ENCODE measurements at places on chromosomes 11 and 22.

- no peak for ATAC-seq
Observed at GRCh38 chr11:69568809-69569097, 72.2 kb upstream of the CCND1 start.

GRCh38 chr11:37199082-37199481 lies 601.0 kb upstream of the RAG2 start:
- ATAC-seq, result no peak

DNA sequence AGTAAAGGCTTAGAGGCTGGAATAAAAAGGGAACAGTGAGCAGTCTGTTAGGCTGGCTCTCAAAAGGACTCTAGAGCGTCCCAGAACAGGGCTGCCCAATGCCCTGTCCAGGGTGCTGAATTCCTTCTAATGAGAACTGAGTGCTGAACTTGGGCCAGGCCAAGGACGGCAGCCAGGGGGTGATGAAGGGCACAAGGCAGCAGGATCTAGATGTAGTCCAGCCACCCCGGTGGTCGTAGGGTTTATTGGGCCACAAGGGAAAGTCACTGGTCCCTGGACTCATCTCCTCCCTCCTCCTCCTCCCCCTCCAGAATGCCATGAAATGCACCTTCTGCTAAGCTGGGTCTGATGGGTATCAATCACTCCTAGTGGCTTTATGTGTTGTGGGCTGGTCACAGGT lies 19.2 kb downstream of the NPTXR start:
- ATAC-seq, result peak; percentile 58

GRCh38 chr11:76444065-76444383 lies 794 bp upstream of the EMSY start:
- no peak for ATAC-seq

- no peak for ATAC-seq
Observed at GRCh38 chr22:31346255-31346732, at the start of gene PATZ1. Gene PATZ1 (minus strand): TSS chr22:31346346. CDS start chr22:31345602, 744 bp downstream.

- peak; percentile 62 for ATAC-seq
Observed at GRCh38 chr11:126284829-126285228, 1.9 kb downstream of the TIRAP start.

- no peak for ATAC-seq
Observed at GRCh38 chr11:20488352-20488751, 100.8 kb downstream of the PRMT3 start.

DNA sequence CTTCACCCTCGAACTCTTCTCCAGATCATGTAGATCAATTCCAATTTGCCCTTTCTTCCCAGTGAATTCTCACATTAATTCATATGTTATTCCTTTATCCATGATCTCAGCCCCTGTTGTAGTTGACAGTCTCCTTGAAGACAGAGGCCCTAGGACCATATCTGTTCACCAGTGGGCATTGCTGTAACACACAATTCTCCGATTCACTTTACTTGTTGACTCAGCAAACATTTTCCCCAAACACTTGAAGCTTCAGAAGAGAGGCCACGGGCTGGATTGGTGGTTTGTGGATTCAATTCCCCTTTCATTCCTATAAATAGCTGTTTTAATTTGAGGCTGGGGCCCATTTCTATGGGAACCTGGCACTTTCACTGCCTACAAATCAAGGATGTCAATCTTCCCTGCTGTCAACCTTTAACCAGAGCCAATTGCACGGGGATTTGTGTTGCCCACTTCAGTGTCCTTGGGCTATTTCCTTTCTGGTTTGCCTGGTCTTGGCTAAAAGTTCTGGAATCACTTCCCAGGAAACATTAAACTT lies 393.0 kb upstream of the KIRREL3 start:
- ATAC-seq, result no peak

DNA sequence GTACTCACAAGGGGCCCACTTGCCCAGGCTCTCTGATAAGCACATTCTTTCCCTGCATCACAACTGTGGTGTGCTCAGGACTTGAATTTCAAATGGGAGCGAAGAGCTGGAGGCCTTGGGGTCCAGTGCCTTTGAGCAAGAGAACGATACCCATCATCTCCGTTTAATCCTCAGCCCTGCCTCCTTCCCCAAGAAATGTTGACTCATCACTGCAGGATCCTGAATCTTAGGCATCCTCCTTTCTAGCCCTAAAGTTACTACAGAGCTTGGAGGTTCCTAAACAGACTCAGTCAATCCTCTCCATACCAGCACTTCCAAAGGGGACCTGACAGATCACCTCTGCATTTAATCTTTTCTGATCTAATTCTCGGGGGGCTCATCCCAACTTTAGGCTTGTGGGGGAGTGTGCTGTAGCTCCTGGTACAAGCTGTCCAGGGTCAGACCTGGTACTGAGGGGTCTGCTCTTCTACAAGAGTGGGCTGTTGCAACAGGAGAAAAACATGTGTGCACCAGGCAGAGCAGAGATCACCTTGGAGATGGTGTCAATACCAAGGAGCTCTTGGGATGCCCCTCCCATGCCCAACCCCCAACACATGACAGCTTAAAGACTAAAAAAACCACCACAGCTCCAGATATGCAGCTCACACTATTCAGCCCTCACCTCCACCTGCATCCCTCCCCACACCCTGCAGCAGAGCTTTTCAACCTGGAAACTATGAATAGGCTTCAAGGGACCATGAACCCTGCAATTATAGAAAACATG lies 3.9 kb upstream of the PRG2 start:
- ATAC-seq, result no peak

DNA sequence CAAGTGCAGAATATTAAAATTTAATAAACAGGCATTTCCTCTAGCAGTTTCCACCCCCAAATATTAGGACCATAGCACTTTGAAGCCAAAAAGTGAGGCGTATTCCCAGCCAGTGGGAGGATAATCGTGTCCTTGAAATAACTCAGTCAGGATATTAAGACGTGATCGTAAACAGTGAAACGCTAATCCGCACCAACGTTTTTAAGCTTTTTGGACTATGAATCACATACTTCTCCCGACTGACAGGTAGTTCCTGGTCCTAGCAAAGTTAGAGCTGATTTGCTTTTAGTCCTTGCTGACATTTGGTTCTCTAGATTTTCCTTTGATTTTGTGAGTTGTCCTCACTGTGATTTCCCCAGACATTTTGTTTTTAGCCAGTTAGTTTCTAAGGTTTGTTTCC lies 197.1 kb upstream of the ARHGAP20 start:
- ATAC-seq, result peak; percentile 80

DNA sequence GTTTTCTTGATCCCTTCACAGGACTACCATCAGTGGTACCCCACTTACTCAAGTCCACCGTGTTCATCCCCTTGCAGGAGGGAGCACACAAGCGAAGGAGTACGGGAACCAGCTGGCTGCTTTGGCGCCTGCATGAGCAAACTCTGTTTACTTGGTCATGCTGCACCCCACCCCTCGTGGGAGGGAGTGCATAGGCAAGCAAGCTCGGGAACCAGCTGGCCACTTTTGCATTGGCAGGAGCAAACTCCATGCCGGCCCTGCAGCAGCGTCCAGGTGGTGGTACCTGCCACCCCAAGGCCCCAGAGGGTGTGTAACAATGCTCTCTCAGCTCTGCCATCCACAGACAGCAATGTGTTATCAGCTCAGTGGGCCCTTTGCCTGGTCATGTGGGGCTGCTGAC lies 737.8 kb downstream of the FAM181B start:
- no peak for ATAC-seq

- no peak for ATAC-seq
Observed at GRCh38 chr11:31887180-31887579, 76.1 kb upstream of the PAX6 start.

GRCh38 chr22:21068681-21069276 lies 23.0 kb downstream of the LRRC74B start:
- no peak for ATAC-seq

- ATAC-seq, result no peak
Observed at GRCh38 chr11:26553182-26553581, 18.9 kb downstream of the MUC15 start.

GRCh38 chr11:1555713-1556153 lies 16.3 kb downstream of the DUSP8 start:
- no peak for ATAC-seq

- ATAC-seq, result peak; percentile 55
Observed at GRCh38 chr22:37544955-37545702, 15.2 kb upstream of the CDC42EP1 start.

DNA sequence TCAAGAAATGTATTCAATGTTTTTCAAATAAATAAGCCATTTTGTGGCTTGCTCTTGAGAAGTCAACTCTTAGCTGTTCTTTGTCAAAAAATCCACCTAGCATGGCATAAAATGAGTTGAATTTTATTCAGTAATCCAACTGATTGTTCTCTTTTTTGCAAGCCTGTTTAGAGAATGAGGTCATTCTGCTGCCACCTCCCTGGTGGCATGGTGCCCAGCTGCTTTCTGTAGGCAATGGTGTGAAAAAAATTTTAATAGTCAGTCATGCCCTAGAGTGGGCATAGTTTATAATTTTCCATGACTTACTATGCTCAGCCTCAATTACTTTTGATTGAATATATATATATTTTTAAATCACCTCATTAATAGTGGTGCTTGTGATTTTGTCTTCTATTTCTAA lies 177.2 kb downstream of the INSC start:
- no peak for ATAC-seq

GRCh38 chr11:69914286-69915150 lies 95.3 kb upstream of the FGF3 start:
- no peak for ATAC-seq

DNA sequence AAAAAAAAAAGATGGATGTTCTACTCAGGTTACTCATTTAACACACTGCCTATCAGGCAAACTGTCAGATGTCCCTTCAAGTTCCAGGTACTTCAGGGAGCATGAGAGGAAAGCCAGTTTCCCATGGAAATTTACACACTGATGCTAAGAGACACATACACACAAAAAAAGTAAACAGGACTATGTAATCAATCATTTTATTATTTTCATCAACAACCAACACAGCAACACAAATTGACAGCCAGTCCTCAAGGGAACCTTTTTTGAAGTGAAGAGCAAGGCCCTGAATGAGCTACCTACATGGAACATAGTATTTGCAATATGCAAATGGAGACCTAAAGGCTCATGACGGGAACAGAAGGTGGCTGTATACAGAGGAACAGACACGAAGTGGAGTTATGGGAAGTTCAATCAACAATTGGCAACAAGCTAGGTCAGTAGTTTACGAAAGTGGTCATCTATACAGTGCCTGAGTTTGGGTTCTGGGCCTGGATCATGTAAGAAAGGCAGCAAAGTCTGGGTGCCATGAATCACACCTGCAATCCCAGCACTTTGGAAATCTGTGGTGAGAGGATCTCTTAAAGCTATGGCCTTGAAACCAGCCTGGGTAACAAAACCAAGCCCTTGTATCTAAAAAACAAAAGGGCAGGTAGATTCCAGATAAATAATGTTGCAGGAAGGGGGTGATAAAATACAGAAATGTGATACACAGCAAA lies 12.6 kb upstream of the WDR74 start:
- ATAC-seq, result no peak

GRCh38 chr11:13210424-13210823 lies 67.2 kb upstream of the BMAL1 start:
- ATAC-seq, result peak; percentile 50

DNA sequence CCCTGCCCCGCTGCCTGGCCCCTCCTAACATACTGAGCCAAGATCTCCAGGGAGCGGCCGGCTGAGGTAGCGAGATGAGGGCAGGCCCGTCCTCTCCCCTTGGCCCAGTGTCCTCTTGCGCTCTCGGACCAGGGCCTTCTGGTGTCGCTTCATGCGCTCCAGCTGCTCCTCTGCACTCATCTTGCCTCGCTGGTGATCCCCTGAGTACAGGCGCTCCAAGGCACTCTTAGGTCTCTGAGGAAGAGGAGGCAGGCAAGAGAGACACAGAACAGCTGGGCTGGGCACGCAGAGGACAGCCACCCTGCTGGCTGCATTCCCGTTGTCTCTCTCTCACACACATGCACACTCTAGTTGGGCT lies 50.6 kb downstream of the C11orf58 start:
- ATAC-seq, result no peak

DNA sequence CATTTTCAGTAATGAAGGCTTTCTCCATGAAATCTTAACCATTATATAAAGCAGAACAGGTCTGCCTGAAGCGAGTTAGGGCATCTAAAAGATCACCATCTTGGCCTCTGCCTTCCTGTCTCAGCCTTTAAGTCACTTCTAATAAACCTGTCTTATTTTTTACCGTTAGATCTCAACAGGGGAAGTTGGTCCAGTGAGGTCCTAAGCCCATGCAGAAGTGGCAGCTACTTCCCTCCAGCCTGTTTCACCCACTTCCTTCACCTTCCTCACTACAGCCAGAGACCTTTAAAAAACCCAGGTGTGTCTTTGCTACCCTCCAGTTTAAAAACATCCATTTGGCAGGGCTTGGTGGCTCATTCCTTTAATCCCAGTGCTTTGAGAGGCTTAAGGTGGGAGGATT lies 14.1 kb upstream of the LIPT2 start:
- no peak for ATAC-seq

DNA sequence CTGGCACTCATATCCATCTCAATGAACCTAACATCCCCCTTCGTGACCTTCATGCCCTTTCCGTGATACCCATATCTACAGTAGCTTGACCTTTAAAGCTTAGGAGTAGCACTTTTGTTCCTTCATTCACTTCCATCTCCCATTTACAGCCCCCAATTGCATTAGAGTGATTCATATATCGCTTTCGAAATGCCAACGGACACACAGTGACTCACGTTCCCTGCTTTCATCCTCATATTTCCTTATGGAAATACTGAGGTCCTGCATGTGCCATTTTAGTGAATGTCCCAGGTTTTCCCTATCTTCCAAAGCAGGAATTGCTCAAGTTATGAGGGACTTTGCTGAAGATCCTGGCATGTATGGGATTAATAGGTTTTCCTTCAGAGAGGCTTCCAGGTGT lies 44.3 kb upstream of the CEP126 start:
- no peak for ATAC-seq

DNA sequence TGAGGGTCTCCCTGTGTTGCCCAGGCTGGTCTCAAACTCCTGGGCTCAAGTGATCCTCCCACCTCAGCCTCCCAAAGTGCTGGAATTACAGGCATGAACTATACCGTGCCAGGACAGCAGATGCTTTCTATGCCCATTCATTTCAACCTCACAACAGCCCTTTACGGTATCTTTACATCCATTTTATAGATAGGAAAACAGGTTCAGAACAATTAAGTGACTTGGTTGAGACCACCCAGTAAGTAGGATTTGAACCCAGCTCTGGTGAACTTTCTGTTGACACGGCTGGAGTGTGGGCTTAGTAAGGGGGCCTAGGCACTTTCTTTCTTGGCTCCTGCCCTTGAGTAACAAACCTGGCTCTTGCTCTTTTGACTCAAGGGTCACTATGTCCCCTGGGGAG lies 25.7 kb downstream of the TEF start:
- no peak for ATAC-seq

DNA sequence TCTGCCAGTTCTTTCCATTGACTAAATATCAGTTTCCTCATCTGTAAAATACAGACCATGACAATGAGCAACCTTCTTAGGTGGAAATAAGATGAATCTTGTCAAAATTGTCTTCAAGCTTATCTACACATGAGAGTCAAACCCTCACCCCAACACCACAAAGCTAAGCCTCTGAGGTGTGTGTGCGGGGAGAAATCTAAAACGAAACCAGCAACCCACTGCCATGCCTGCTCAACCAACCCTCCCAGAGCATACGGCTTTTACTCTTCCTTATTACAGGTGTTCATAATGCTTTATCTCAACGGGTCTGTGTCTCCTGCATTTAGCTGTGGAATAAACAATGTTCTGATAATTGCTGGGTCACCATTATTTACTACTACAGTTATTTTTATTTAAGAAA lies 235.4 kb downstream of the KIRREL3 start:
- ATAC-seq, result no peak

All from esophagus mucosa (tissue), 1 donor.